Stimulated activated CD8-positive, alpha-beta memory T cell treated with anti-CD3 and anti-CD28 coated beads, Interleukin-4, amount 100 ng/mL, for 1 hour (primary cell): ENCODE measurements at places on chromosomes 1 and 21.

DNA sequence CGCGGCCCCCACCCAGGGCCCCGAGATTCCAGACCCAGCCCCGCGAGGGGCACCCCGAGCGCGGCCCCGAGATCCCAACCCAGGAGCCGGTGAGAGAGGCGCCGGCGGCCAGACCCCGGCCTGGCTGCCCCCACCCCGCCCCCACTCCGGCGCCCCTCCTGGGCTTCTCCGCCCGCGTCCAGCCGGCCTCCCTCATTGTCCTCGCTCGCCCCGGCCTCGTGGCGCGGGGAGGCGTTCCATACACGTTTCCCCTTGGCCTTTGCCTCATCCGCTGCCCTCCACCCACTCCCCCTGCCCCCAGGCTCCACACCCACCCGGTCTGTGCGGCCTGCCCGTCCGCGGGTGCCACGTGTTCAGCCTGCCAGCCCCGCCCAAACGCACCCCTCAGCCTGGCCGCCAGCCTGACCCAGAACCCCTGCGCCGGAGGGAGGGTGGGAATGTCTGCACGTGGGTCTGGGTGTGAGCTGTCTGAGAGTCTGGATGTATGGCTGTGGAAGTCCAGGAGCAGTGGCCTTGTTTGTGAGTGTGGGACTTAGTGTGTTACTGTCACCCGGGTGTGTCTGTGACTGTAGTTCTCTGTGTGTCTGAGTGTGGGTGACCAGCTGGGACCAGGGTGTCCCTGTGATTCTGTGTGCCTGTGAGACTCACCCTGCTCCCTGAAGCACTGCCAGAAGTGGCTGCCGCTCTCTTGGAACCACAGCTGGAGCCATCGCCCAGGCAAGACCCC lies 681 bp downstream of the B4GALT2 start:
- DNase-seq: no peak

DNA sequence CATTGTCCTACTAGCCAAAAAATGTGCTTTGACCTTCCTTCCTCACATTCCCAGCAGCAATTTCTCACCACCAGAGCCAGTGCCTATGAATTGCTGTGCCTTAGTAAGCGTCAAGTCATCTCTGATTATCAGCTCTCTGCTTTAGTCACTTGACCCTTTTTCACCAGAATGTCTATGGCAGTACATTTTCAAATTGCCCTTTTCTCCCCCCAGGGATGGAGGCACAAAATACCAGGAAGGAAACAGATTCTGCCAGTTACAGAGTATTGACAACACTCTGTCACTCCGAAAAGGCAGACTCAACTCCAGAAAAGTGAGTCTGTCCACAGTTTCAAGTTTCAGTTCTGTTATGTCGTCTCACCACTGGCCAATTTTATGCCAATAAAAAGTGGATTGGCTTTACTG lies 167.4 kb downstream of the TNFSF18 start:
- no peak for DNase-seq

GRCh38 chr1:78210175-78210574 lies 164.4 kb downstream of the GIPC2 start:
- no peak for DNase-seq

- no peak for DNase-seq
Measured at GRCh38 chr1:74392840-74393239, 119.6 kb downstream of the LRRC53 start.

DNA sequence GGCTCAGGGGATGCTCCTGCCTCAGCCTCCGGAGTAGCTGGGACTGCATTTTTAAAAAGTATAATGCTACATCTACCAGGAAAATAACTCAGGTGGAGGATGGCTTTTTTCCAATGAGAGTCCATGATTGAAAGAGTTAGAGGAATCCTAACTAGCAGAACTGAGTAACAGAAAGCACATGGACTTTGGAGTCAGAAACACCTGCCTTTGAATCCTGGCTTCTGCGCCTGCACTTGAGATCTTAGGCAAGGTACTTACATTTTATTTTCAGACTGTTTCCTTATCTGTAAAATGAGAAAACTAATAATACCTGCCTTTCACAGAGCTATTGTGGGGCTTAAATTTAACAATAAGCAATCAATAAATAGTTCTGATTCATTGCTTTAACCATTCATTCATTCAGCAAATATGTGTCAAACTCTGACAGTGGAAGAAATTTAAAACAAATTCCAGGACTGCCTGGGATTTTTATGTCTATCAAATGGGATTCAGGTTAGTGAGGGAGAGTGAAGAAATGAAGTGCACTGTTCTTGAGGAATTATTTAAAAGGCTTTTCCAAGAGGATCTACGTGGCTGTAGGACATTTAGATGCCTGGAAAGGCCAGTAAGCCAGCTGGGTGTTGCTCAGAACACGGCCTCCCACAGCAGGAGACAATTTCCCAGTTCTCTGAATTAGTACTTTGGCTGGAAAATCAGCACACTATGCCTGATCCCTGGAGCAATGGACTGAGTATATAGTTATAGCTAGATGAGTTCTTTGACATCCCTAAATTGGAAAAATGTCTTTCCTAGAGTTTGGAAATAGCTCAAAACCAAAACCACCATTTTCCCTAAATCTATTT lies 12.8 kb upstream of the LBR start:
- DNase-seq: no peak

DNA sequence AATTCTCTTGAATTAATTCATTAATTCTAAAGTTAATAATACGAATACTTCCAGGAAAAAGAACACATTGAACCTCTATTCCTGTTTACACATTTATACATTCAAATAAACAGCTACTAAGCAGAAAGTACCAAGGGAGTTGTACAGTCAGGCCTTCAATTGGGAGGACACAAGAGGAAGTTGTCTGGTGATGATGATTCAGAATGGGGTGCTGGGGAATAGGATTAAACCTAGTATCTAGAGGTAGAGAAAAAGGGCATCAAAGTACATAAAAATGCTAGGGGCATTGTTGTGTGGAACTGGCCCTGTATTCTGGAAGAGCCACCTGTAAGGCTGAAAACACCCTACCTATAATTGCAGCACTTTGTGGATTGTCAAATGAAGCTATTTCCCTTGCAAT lies 71.7 kb upstream of the MROH9 start:
- no peak for DNase-seq

- DNase-seq: no peak
Measured at GRCh38 chr1:193299038-193299437, 112.6 kb upstream of the B3GALT2 start.

- no peak for DNase-seq
Measured at GRCh38 chr1:154901591-154901990, 31.5 kb upstream of the KCNN3 start.

- DNase-seq: no peak
Measured at GRCh38 chr1:31739346-31739745, 24.8 kb downstream of the ADGRB2 start.

DNA sequence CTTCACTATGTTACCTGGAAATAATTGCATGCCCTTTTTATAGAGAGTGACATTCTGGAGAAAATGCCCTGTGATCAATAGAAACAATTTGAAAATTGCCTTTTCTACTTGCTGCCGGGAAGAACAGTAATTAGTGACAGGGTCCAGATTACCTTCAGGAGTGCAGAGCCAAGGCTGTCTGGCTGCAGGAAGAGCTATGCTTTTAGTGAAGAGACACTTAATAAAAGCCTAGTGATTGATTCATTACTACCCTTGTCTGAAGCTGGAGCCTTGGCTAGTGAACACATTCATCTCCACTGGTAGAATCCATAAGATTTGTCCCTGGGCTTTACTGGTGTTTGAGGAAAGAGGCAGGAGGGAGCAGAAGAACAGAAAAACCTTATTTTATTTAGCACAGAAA lies 12.9 kb upstream of the DNASE2B start:
- no peak for DNase-seq

GRCh38 chr1:110673805-110674336 lies 869 bp downstream of the KCNA3 start:
- no peak for DNase-seq

- DNase-seq: no peak
Measured at GRCh38 chr1:175877939-175878737, 134.7 kb upstream of the TNR start.

DNA sequence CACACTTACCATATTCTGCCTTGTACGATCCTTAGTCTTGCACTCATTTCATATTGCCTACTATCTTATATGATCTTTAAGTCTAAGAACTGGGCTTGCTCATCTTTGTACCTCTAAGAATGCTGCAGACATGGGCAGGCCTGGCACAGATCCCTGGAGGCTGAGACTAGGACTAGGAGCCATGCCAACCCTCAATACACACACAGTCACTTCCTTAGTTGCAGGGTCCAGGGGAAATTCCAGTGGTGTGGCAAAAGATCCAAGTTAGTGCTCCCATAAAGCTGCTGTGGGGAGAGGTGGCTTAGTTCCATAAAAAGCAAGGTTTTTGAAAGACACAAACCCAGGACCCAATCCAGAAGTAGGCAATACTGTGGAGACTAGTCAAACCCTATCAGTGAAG lies 59.9 kb downstream of the CYYR1 start:
- DNase-seq: no peak

- no peak for DNase-seq
Measured at GRCh38 chr1:14682941-14683621, 84.6 kb downstream of the KAZN start.

DNA sequence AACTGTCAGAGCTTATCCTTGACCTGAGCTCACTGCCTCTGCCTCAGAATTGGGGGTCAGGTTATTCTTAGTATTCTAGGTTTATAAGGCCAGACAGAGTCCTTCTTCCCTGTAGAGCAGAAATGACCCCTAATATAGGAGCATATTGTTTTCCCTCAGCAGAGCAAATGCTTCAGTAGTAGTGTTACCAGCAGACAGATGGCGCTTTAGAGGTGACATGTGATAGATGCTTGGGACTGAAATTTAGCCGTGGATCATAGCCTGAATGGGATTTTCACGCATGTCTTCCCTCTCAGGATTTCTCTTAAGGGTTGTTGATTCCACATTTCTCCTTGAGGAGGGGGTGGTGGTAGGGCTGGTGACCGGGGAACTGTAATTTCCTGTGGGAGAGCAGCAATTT lies 24.5 kb downstream of the ADARB1 start:
- no peak for DNase-seq

- DNase-seq: no peak
Measured at GRCh38 chr1:115188680-115189395, 99.5 kb upstream of the TSPAN2 start.

- no peak for DNase-seq
Measured at GRCh38 chr1:222539951-222540597, 7.8 kb downstream of the HHIPL2 start.

DNA sequence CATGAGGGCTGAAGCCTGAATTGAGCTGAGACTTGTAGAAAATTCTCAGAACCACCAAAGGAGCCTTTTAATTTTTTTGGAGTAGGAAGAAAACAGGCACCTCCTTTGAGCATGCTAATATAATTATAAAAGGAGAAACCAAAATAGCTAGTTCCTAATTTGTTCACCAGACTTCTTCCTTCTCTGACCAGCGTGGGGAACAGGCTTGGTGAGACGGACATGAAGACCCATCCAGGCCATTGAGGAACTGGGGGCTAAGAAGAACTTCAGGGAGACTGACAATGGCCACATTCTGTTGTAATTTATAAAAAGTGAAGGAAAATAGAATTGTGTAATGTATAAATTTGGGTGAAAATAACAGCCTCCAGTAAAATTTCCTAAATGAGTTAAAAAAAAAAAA lies 62.6 kb downstream of the MAN1C1 start:
- no peak for DNase-seq

DNA sequence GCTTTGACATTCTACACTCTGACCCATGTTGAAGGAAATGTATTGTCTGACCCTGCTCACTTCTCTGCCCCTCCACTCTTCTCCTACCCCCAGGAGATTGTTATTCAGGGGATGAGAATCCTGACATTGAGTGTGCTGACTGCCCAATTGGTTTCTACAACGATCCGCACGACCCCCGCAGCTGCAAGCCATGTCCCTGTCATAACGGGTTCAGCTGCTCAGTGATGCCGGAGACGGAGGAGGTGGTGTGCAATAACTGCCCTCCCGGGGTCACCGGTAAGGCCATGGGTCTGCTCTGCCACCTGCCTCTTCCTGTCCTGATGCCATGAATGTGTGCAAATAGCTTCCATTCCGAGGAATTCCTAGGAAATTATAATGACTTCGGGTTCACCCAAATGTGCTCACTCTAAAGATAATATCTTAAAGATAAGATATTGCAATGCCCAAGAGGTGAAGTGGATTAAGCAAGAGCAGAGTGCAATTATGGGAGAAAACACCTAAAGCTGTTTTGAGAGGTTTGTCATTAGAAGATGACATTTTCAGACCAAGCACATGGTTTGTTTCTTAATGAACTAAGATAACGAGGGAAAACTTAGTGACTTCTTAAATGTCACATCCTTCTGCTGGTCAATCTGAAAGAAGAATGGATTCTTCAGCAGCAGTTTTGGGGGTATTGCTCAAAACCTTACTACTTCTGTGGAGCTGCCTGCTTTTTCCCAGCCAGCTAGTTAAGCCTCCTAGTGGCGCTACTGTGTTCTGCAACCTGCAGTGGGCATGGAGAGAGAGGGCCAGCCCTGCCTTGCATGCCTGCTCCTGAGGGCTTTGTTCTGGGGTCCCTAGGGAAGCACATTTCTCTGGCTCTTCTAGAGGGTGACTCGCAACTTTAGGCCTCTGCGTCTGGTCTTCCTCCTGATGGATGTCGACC lies 41.6 kb downstream of the LAMC2 start:
- DNase-seq: no peak

DNA sequence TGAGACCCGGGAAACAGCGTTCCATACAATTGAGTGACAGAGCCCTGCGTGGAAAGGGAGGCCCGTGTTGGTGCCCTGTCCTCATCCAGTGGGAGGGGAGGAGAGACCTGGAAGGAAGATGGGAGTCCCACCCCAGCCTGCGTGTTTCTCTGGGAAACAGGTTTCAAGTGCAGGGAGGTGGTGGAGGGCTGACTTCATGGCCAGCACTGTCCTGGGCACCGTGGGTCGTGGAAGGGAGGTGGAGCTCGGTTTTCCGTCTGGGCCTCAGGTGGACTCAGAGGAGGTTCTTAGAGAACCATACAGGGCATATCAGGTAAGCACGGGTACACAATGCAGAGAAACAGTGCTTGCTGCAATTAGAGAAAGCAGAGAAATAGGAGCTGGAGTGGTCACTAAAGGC lies 222.6 kb downstream of the CAMTA1 start:
- no peak for DNase-seq

- no peak for DNase-seq
Measured at GRCh38 chr1:202203238-202204039, 9.8 kb downstream of the LGR6 start.

GRCh38 chr21:38236232-38236631 lies 20.6 kb upstream of the KCNJ15 start:
- DNase-seq: no peak

GRCh38 chr1:184686540-184686939 lies 68.1 kb downstream of the EDEM3 start:
- no peak for DNase-seq

DNA sequence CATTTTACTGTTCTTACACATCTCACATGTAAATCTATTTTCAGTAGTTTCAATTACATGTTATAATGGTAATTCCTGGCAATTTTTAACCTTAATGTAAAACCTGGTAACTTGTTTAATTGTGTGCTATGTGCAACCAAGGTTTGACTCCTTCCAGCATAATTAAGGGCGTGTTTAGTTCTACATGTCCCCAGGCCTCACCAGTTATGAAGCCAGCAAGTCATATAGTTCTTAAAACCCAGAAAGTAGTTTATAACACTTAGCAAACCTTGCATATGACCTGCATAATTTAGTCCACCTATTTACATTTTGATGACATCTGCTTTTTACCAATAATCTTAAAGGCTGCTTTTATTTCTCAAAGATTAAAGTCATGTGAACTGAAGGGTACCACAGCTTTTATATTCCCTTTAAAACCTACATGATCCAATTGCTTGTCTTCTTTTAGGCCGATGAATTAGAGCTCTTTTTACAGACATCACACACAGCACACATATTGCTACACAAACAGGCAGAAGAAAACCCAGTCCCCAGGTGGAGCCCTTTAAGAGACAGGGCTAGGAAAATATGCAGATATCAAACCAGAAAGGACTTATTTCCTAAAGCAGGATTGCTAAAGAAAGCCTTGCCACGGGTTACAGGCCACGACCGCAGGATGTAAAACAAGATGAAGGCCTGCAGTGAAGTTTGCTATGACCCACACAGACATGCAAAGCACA lies 23.2 kb upstream of the SYCP1 start:
- DNase-seq: no peak
